ENCODE measurements at places on chromosomes 4 and X. TPM values are rescaled to one million over a fixed set of nuclear protein-coding genes. Genes with fewer than 3 reads are reported as not detected.
A peak's percentile ranks its signal among the peaks of the same experiment; 100 is the strongest.

The DKK2 gene
- not detected for total RNA-seq

The SORCS2 gene
- 1.5 TPM for total RNA-seq

The TLL1 gene
- not detected for total RNA-seq

DNA sequence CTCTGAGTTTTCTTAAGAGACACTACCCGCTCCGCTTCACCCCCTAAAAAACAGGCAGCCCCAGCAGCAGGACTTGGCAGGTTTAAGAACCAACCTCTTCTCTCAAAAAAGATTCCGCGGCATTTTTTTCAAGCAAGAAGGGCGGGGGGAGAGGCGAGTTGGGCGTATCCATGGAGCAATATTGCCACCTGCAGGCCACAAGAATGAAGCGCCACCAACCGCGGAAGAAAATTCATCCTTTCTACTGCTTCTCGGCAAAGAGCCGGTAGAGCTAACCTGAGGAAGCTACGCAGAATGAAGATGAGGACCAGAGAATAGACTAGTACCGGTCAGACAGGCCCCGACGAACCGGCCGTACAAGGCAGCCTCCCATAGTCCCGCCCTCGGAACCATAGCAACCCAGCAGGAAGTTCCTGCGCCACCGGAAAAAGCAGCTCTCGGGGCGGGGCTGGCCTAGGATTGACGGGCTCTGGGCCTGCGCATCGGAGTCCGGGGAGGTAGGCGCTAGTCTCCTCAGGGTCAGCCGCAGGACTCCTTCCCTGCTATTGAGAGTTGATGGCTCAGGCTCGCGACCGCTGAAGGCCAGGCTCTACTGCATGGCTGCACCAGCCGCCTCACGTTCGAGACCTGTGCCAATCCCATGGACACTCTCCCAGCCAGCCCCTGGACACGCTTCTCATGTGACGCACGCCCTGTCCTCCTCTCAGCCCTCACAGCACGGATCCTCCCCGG is 76.9 kb downstream of the MAGED4 start:
- DNase-seq: peak; percentile 86

DNA sequence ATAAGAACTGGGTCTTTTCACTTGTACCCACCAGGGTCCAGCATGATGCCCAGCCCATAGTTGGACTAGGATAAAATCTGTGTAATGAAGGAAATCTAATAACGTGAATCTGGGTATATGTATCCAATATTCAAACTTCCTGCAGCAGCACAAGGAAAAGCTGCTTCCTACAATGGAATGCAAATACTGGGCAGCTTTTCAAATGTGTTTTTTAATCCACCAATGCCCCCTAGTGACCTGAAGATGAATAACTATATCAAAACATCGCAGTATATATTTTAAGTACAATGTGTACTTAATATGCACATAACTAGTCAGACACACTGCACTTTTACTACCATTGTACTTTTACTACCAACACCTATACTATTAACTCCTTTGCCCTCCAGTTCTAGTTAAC is 5.3 kb downstream of the APOO start:
- no peak for DNase-seq

GRCh38 chr4:175671491-175671934 is 140.6 kb downstream of the GPM6A start:
- DNase-seq: peak; percentile 71

DNA sequence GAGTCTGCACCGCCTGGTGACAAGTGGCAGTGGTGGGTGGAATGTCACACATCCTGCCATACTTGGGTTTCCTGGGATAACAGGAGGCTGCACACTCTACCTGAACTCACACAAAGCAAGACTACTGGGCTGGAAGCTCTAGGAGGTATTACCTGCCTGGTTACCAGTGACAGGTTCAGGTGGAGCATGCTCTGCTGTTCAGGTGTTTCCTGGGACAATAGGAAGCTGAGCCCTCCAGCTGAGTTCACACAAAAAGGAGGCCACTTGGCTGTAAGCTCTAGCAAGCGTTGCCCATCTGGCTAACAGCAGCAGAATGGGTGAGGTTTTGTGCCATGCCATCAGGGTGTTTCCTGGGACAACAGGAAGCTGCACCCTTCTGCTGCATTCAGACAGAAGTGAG is 17.4 kb upstream of the UGT2B7 start:
- DNase-seq: no peak

DNA sequence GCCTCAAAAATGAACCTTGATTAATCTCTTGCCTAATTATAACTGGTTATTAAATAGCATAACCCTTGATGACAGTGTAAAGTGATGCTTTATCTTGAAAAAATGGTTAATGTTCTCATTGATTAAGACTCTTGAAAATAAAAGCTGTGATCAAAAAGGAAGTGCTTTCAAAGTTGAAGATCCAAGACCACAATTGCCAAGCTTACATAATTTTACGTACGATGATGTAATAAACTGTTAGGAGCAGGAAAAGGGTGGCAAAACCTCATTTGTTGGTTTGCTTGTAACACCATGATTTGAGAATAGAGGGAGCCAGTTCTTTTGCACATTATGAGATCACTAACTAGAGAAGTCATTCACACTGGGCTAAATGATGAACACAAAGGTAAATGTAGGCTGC is 322.2 kb downstream of the ADGRL3 start:
- no peak for DNase-seq

DNA sequence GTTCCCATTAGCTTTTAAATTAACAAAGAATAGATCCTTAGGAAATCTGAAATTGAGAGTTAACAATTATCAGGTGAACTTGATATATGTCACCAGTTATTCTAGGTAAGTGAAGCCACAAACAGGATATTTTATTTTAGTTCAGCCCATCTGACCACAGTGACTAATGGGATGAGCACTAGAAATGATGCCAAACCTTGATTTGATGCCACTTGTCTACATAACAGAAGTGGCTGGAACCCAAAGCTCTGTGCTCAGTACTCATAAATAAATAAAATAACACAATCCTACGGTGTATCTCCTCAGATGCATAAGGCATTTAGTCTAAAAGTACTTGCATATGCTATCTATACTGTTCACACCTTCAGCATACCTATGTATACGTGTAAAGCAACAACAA is 12.2 kb downstream of the SLITRK4 start:
- DNase-seq: no peak

DNA sequence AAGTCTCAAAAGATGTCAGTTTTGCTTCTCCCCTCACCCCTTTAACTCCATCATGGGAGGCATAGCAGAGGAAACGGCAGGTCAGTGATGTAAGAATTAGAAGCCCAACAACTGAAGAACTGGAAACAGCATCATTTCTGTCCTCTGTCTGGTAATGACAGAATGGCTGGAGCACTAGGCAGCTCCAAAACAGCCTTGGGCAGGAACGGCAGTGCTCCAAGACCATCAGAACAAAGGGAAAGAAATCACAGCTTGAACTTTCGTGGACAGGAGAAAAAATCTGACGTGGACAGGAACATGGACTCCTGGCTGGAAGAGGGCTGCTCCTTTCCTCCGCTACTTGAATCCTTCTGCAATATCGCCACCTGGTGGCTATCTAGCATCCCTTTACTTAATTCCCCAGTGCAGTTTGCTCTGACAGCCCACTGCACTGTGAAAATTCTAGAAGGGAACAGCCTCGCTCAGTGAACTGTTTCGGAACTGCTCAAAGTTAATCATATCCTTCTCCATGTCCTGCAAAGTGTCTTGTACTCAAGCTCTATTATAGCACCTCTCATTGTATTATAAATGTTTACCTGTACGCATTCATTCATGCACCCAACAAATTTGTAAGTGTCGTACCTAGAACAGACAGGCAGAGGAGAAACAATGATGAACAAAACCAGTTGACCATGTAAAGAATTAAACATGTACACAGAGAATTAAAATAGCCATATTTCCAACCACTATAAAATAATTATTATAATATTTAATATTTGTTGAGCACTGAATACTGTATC is 20.4 kb downstream of the SLC25A53 start:
- DNase-seq: peak; percentile 36

GRCh38 chr4:69096111-69096656 is at the start of gene UGT2B7:
Gene UGT2B7, plus strand, starts transcription at chr4:69096474. Its CDS starts 47 bp downstream, at chr4:69096521.
- DNase-seq: no peak

GRCh38 chr4:85445050-85445639 is 29.8 kb upstream of the ARHGAP24 start:
- no peak for DNase-seq

DNA sequence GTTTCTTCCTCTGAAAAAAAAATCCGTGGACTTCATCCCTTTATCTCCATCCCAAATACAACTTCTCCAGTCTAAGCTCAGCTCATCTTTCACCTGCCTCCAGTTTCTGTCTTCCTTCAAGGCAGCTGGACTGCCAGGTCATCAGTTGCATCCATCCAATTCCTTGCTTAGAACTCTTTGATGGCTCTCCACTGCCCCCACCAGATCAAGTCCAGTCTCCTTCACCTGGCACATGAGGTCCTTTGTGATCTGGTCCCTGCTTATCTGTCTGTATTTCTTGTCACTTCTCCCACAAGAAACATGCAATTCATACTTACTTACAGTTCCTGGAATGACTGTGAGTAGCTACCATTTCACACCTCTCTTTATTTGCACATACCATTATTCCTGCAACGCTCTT is 33.8 kb downstream of the OTUD6A start:
- DNase-seq: no peak

DNA sequence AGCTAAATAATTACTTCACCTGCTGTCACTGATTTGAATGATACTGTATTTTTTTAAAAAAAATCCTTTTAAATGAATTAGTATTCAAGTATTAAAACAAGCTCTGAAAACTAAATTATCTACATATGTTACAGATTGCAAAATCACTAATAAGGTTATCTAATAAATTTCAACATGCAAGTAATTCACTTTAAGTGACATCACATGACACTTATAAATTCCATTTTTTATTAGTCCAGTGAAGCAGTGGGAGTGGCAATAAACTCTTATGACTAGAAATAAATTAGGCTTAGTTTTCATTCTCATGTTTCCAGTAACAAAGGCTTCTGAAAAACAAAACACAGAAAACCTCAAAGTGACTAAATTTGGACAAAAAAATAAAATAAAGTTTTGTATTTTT is 36.3 kb downstream of the SMIM31 start:
- DNase-seq: no peak

DNA sequence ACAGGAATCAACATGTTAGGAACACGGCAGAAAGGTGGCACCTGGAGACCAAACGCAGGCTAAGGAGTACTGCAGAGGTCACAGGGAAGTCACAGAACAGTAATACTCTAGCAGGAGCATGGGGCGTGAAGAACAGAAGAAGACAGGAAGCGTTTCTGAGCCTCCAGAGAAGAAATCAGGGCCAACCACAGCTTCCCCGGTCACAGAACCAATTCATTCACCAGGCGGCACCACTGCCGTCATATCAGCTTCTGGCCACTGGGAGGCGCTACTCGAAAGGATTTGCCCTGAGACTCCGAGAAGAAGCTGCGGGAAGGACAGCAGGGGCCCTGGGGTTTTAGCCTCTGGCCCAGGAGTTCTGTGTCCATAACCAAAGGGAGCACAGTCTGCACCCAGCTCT is 78.0 kb upstream of the DRD5 start:
- DNase-seq: peak; percentile 26

DNA sequence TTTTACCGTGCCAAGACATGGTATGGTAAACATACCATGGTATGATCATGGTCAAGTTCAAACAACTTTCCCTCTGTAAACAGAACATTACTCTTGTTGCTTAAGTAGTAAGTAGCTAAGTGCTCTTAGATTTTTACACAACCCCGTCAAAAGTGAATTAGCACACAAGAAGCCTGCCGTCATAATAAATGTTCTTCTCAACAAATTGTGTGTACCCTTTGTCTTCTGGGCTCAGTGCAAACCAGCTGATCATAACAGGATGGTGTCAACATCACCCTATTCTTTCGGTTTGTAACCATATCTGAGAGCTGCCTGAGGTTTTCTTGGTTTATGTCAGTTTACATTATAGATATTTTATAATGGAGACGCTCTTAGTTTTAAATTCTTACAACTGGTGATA is 28.8 kb downstream of the MSL3 start:
- no peak for DNase-seq

GRCh38 chrX:47228550-47229270 is 4.1 kb upstream of the USP11 start:
- DNase-seq: no peak

DNA sequence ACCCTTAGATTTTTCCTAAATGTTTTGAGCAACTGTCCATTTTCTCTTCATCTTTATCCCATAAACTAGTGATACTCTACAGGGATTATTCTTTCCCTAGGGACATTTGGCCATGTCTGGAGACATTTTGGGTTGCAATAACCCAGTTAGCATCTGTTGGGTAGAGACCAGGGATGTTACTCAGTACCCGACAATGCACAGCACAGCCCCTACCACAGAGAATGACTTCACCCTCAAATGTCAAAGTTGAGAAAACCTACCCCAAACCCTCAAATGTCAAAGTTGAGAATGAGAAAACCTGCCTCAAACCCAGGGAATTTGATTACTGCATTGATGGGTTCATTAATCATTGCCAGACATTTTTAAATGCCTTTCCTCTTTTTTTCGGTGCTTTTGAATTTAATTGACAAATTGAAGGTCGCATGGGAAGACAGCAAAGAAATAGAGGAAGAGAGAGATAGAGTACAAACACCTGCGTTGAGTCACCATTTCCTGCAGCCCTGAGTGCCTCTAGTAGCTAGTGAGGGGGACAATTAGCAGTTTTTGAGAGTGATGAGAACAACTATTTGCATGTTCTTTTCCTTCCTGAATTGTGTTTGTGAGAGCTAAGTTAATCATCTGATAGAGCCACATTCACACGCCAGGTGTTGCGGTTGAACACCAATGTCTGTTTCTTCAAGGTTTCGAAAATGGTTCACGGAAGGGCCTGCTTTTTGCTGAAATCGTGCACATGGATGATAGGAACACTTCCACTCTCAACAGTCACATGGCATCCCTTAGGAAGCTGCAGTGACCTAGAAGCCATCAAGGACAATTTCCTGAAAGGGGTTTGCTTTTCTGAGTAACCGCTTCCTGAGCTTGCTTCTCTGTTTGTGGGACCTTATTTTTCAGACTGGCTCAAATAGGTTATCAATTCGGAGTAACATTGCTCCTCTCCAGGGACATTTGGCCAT is 203.9 kb upstream of the VCX3A start:
- no peak for DNase-seq

DNA sequence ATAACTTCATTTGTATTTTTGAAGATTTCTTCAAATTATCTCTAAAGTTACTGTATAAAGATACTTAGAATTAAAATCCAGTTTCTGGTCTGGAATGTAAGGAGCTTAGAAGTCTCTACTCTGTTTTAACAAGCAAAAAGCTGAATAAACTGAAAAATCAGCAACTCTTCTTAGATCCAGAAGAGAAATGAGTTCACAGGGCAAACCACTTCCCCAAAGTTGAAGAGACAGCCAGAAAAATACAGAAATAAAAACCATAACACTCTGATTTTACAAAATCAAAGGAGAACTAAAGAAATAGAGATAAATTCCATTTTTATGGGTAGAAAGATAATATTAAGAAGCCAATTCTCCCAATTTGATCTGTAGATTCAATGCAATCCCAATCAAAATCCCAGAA is 1166.8 kb downstream of the ADGRL3 start:
- DNase-seq: no peak

DNA sequence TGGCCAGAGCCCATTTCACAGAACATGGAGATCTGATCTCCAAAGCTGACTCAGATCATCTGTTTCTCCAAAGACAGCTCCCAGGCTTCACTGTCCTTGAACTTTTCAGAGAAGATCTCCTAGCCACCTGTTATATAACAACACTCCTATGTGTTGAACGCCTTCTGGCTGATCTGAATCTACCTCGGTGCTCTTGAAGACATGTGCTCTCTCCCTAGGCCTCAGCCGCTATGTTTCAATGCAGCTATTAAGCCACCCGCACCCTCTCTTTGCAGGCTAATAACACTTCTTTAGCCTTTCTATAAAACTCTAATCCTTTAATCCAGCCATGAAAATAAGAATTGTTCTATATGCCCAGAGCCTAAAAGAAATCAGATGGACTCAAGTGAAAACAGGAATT is 34.9 kb downstream of the SEL1L3 start:
- no peak for DNase-seq
